ENCODE measurements at places on chromosomes 6 and 20.

DNA sequence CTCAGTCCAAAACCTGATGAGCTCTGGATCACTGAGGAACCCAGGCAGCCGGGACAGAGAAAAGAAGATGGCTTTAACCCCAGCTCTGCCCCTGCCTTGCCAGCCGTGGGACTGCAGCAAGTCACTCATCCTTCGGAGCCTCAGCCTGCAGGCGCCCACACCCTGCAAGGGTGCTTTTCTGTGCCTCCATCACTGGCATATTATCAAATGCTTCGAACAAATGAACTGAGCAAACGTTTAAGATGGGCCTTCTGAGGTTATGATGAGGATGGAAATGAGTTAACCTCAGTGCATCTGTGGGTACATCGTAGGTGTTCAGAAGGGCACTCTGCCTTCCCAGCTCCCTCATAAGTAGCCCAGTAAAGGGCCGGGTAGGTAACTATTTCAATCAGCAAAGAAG lies 79.0 kb downstream of the NFATC2 start:
- no peak for DNase-seq

DNA sequence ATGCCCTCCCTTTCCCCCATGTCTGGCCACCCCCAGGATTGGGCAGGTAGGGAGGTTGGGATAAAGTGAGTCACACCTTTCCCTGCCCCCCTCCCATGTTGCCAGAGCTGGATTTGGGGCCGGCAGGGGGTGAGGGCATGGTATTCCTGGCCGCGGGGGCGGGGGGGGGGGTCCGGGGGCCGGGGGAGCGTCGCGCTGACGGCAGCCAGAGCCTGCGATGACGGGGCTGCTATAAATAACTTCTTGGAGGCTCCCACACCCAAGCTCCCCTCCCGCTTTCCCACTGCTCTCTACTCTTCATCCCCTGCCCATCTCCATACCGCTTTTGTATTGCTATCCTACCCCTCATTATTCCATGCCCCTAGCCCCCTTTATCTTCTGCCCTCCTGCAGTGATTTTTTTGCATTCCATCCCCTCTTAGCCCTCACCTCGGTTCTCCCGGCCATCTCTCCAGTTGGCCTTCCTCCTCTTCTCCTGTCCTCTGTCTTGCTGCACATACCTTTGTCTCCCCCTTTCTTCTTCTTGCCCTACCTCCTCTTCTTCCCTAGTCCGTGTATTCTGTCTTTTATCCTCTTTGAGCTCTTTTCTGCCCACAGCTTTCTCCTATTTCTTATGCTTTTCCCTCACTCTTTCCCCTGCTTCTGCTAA lies 13.8 kb downstream of the SYNGAP1 start:
- no peak for DNase-seq

GRCh38 chr6:151002491-151002935 lies 137.0 kb downstream of the MTHFD1L start:
- DNase-seq, result no peak

DNA sequence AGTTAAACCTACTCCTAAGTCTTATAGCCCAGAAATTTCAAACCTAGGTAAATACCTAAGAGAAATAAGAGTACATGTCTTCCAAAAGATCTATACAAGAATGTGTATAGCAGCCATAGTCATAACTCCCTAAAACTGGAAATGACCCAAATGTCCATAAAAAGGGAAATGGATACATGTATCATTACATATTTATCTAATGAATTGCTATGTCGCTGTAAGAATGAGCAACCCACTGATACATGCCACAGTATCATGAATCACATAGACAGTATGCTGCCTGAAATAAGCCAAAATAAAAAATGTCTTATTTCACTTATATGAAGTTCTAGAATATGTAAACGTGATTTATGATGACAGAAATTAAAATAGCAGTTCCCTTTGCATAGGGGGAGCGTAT lies 679.5 kb downstream of the MAFB start:
- DNase-seq, result no peak

DNA sequence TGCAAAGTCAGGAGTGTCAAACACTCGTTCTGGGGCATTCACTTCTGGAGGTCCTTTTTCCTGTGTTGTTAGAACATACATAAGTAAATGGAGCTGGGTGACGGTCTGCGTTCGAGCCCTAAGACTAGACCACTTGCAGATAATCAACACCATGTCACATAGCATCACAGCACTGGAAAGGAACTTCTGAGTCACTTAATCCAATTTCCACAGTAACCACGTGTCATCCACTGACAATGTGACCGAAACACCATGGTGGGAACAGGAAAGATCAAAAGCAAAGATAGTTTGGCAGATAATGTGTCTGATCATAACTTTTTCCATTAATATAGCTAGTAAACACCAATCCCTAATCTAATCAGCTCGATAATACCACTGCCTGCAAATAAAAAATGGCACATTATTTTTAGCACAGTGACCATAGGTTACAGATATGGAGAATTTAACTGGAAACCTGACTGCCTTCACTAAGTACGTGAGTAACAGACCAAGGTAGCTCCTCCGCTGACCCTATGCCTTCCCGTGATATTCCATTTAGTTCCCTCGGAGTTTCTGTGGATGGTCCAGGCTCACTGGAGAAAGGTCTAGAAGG lies 34.8 kb downstream of the WRNIP1 start:
- no peak for DNase-seq
